Right forelimb (tissue), 1 donor: ENCODE measurements at places on chromosomes 16 and 17.

DNA sequence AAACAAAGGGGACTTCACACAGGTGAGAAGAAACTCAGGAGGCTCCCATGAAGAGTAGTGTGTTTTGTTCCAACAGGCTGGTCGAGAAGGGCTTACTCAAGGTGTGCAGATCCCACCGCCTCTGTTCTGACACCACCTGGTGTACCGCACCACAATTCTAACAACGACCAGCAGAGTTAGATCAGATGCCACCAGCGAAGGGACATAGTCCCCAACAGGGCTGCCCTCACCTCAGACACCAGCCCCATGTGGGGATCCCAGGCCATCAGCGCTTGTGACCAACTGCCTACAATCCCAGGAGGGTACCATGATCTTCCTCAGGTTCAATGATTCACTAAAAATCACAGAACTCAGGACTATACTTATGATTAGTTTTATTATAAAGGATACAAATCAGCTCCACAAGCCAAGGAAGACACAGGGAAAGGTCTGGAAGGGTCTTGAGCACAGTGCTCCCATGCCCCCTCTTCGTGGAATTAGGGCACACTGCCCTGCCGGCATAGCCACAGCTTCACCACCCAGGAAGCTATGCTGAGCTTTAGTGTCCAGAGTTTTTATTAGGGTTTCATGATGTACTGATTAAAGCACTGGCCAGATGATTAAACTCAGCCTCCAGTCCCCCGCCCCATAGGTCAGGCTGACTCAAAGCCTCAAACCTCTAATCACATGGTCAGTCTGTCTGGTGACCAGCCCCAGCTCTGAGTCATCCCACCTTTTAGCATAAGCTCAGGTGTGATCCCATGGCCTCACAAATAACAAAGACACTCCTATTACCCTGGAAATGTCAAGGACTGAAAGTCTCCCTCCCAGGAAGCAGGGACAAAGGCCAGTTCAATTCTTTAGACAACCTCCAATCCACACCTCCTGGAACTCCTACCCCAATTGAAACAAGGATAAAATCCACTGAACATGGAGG, 26.0 kb downstream of the TRIM25 start:
- no peak for DNase-seq

- DNase-seq: no peak
Observed at GRCh38 chr16:11481987-11482386, 104.7 kb downstream of the LITAF start.

GRCh38 chr17:69725146-69725545, 310.6 kb downstream of the MAP2K6 start:
- DNase-seq: no peak

GRCh38 chr17:76196675-76197074, 43.6 kb downstream of the RNF157 start:
- DNase-seq: no peak

GRCh38 chr17:79078476-79079190, 4.0 kb downstream of the ENGASE start:
- no peak for DNase-seq
